ENCODE measurements at places on chromosomes 5 and 9.

GRCh38 chr9:27572566-27572917 is 739 bp downstream of the C9orf72 start:
- no peak for DNase-seq

- no peak for DNase-seq
Measured at GRCh38 chr9:97559111-97559514, 57.6 kb downstream of the TMOD1 start.

DNA sequence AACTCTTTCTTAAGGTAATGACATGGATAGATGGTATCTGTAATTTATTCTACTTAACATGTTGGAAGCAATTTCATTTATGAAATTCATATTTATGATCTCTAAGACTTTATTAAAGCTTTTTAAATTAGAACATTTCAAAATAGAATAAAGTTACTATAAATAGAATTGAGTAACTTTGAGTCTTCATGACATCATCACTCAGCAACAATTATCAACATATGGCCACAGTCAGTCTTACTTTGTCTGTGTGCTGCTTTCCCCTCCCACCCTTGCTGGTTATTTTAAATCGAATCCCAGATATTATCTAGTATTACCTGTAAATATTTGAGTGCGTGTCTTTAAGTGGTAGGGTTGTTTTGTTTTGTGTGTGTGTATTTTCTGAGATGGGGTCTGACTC is 65.2 kb downstream of the IPO11 start:
- no peak for DNase-seq

- no peak for DNase-seq
Measured at GRCh38 chr5:157568720-157569119, 6.9 kb downstream of the ADAM19 start.

GRCh38 chr5:101676646-101677045 is 619.4 kb downstream of the SLCO4C1 start:
- no peak for DNase-seq

DNA sequence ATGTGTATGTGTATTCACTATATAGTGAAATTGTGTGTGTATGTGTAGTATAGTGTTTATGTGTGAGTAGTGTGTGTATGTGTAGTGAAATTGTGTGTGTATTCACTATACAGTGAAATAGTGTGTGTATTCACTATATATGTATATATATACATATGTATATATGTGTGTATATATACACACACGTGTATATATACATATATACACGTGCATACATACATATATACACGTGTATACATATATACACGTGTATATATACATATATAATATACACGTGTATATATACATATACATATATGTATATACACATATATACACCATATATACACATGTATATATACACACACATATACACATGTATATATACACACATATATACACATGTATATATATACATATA is 403.6 kb upstream of the TUSC1 start:
- no peak for DNase-seq

- DNase-seq: no peak
Measured at GRCh38 chr9:91034976-91035824, 233.6 kb downstream of the SYK start.

- DNase-seq: no peak
Measured at GRCh38 chr5:139985290-139985689, 57.8 kb downstream of the NRG2 start.

- no peak for DNase-seq
Measured at GRCh38 chr5:16809395-16810207, 126.5 kb downstream of the MYO10 start.

- no peak for DNase-seq
Measured at GRCh38 chr5:118146824-118147223, 841.5 kb downstream of the DTWD2 start.

- DNase-seq: no peak
Measured at GRCh38 chr9:137891588-137892423, 14.2 kb downstream of the CACNA1B start.

DNA sequence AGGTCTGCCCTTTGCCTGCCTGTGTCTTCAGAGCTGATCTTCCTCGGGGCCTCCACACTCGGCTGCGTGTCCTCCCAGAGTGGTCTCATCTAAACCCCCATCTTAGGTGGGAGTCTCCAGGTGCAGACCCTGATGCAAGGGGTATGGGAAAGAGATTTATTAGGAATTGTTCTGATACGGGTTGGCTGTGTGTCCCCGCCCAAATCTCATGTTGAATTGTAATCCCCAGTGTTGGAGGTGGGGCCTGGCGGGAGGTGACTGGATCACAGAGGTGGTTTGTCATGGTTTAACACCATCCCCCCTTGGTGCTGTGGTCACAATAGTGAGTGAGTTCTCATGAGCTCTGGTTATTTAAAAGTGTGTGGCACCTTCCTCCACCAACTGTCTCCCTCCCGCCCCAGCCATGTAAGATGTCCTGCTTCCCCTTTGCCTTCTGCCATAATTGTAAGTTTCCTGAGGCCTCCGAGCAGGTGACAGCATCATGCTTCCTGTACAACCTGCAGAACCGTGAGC is 208.4 kb downstream of the AOPEP start:
- DNase-seq: no peak

GRCh38 chr5:31854181-31855133 is 215.5 kb downstream of the PDZD2 start:
- DNase-seq: no peak

GRCh38 chr5:39073767-39074016 is 507 bp downstream of the RICTOR start:
- DNase-seq: no peak

GRCh38 chr5:180611140-180611850 is 20.0 kb upstream of the SCGB3A1 start:
- DNase-seq: no peak

GRCh38 chr9:72946821-72947220 is 6.0 kb downstream of the ALDH1A1 start:
- no peak for DNase-seq

GRCh38 chr9:112013266-112013665 is 116.7 kb downstream of the UGCG start:
- DNase-seq: no peak

GRCh38 chr9:137077758-137078693 is 709 bp downstream of the UAP1L1 start:
- no peak for DNase-seq

GRCh38 chr5:79086116-79086515 is 16.5 kb downstream of the BHMT2 start:
- no peak for DNase-seq

DNA sequence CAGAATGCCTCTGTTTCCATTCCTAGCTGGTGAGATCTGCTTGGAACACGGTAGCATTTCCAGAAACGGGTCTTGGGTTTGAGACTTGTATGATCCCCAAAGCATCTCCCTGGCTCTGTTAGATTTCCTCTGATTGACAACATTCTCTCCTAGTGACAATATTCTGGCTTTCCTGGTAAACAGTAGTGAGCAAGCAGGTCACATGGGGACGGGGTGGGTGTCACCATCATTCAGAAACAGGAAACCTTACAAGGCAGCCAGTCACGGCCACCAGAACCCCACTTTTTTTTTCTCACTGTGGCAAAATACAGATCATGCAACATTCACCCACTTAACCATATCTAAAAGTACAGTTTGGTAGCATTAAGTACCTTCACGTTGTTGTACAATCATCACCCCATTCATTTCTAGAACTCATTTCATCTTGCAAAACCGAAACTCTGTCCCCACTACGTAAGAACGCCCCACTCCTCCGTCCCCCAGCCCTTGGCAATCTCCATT is 90.1 kb upstream of the LMX1B start:
- no peak for DNase-seq

DNA sequence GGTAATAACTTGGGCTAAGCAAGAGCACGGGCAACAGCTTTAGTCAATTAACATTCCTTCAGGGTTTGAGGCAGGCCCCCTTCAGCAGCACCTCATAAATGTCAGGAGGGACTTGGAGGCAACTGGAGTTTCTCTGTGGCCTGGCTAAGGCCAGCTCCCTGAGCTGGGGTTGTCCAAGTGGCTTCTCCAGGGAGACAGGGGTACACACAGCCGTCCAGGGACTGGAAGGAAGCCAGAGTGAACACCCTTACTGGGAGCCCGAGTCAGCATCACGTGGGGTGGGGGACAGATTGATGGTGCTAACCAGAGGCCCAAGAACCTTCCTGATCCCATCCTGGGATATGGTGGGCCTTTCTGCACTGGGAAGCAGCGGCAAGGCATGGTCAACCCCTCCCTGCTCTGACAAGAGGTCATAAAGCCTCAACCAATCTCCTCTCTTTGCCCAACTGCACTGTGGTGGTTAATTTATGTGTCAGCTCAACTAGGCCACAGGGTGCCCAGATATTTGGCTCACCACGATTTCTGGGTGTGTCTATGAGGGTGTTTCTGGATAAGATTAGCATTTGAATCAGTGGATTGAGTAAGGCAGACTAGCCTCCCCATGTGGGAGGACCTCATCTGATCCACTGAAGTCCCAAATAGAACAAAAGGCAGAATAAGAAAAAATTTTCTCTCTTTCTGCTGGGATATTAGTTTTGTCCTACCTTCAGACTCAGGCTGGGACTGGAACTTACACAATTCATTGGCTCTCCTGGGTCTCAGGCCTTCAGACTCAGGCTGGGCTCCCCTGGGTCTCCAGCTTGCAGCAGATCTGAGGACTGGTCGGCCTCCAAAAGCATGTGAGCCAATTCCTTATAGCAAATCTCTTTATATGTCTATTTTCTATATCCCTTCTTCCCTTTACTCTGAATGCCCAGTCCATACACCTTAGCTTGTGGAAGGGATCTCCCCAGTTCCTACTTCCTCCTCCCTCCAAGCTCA is 127.2 kb upstream of the LARP1 start:
- DNase-seq: no peak

DNA sequence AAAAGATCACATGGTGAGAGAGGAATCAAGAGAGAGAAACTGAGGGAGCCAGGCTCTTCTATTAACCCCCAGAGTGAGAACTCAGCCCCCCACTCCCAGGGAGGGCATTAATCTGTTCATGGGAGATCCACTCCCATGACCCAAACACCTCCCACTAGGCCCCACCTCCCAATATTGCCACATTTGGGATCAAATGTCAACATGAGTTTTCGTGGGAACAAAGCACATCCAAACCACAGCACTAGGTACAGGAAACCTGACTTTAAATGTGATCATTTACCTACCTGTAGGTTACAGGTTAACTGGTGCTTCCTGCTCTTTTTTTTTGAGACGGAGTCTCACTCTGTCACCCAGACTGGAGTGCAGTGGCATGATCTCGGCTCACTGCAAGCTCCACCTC is 16.9 kb downstream of the NNT start:
- no peak for DNase-seq

- no peak for DNase-seq
Measured at GRCh38 chr5:71589903-71590302, 2.8 kb downstream of the MCCC2 start.

DNA sequence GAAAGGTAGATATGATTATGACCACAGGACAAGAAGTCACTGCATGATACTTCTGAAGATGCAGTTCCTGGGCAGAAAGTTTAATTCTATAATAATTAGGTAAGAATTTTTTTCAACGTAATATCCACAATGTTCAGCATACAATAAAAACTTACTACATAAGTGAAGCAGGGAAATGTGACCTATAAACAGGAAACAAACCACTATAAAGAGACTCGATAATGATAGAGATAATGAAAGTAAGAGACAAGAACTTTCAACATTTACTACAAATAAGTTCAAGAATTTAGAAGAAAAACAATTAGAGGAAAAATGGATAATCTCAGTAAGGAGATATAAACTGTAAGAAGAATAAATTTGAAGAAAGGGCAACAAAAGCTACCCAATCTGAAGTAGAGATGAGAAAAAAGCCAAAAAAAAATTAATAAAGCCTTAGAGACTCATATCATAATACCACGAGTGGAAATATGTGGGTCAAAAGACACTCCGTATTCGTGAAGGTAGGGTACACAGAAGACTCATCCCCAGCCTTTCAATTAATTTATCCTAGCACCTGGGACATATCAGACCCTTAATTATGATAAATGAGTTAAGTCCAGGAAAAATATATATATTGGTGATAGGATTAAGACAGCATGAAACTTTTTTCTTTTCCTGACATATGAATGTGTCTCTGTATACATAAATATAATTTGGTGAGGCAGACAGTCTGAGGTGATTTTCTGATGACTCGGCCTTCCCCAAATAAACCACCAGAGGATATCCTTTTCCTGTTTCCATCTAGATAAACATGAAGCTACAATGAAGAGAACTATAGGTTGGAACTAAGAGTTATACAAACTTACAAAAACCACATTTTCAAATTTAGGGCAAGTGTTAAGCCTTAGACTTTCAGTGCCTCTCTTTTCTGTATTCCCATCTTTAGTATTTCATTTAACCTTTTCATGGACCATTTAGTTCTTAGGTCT is 120.4 kb downstream of the RAPGEF6 start:
- no peak for DNase-seq

- DNase-seq: no peak
Measured at GRCh38 chr9:93435386-93435785, 16.1 kb upstream of the FAM120A start.

GRCh38 chr5:15367489-15367888 is 132.5 kb upstream of the FBXL7 start:
- DNase-seq: no peak

DNA sequence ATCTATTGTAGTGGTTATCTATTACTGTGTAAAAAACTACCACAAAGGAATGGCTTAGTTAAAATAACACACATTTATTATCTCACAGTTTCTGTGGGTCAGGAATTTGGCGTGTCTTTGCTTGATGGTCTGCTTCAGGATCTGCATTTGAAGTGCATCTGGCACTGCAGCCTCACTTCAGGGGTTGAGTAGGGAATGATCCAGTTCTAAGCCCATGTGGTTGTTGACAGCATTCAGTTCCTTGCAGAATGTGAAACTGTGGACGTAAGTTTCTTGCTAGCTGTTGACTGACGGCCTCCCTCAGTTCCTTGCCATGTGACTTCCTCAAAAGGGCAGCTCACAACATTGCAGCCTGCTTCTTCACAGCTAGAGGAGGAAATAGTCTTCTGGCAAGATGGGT is 2.1 kb upstream of the OGN start:
- DNase-seq: no peak

GRCh38 chr5:146797658-146798057 is 80.9 kb downstream of the PPP2R2B start:
- DNase-seq: no peak

- DNase-seq: no peak
Measured at GRCh38 chr5:146240951-146241350, 37.5 kb downstream of the RBM27 start.

DNA sequence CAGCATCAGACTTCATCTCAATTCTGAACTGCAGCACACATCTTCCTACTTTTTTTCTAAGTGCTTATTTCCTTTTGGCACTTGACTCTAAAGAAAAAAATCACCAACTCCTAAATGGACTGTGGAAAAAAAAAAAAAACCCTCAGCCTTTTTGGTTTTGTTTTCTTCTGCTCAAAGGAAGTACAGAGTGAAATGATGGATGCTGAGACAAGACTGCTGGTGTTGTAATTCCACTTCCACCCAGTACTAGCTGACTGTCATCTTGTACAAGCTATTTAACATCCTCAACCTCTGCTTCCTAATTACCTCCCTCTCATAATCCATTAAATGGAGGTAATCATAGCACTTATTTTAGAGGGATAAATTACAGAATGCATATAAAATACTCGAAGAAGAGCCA is 171.5 kb upstream of the GNA14 start:
- no peak for DNase-seq

- no peak for DNase-seq
Measured at GRCh38 chr5:120790339-120790738, 326.2 kb downstream of the PRR16 start.

GRCh38 chr9:137145731-137146526 is 7.0 kb downstream of the GRIN1 start:
- no peak for DNase-seq

All from stimulated activated CD4-positive, alpha-beta T cell treated with anti-CD3 and anti-CD28 coated beads, Interleukin-1b, Interleukin-23, amount 100 ng/mL, for 1 hour (primary cell).